Fibroblast of upper back skin (primary cell): ENCODE measurements at places on chromosomes 11 and 22.

GRCh38 chr11:30411383-30411782 lies 88.5 kb downstream of the ARL14EP start:
- no peak for DNase-seq

DNA sequence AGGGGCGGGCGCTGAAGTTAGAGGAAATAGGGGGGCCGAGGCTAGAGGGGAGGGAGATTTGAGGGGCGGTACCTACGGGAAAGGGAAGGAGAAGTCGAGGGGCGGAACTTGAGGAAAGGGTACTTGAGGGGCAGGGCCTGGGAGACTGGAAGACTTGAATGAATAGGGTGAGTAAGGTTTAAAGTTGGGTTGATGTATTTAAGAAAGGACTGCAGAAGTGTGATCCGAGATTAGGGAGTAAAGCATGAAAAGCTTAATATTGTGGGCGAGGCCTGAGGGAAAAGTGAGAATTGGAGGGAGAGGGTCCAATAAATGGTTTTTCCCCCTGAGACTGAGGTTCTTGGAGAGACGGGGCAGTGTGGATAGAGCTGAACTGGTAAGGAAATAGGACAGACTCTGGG lies 723 bp downstream of the HSCB start:
- DNase-seq: no peak

- peak; percentile 46 for DNase-seq
Measured at GRCh38 chr22:28978158-28978557, 83.5 kb downstream of the C22orf31 start.

DNA sequence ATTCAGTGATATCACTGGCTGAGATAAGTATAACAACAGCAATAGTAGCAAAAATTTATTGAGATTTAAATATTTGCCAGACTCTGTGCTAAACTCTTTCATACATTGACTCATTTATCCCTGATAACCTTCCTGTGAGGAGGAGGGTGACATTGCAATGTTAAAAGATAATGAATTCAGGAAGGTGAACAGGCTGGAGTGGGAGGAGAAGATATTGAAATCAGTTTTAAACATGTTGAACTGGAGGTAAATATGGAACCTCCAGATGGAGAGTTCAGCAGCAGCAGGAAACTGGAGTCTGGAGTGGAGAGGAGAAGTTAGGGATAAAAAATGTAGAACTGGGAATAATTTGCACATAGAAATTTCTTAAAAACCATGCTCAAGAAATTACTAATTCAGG lies 142.0 kb upstream of the FAT3 start:
- no peak for DNase-seq

- DNase-seq: peak; percentile 19
Measured at GRCh38 chr11:124970925-124971324, 16.9 kb downstream of the CCDC15 start.

DNA sequence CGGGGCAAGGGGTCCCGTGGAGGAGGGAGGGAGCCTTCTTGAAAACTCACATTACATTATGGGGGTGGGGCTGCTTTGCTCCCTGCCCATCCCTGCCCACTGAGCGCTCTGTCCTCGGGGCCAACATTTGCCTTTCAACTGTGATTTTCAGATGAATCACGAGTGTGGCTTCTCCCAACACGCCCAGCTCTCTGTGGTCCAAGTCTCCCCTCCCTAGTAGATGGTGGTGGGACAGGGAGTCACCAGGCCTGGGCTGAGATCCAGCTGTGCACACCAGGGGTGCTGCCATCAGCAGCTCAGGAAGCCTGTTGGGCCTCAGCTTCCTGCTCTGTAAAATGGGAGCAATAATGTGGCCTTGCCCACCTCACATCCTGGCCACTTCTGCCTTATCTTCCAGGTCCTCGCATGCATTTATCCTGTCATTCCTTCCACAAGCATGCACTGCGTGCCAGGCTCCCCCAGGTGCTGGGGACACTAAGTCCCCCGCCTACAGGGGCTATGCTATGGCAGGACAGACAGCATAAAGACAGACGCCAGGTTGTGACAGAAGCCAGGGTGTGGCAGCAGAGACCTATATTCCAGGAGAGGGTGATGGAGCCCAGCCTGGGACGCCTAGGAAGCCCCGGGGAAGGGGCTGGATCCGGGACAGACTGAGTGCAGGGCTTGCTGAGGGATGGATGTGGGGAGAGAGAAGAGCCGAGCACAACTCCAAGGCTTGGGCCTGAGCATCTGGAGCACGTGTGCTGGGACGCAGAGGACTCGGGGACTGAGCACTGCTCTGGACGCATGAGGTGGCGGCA lies 30.5 kb downstream of the NFAM1 start:
- no peak for DNase-seq

DNA sequence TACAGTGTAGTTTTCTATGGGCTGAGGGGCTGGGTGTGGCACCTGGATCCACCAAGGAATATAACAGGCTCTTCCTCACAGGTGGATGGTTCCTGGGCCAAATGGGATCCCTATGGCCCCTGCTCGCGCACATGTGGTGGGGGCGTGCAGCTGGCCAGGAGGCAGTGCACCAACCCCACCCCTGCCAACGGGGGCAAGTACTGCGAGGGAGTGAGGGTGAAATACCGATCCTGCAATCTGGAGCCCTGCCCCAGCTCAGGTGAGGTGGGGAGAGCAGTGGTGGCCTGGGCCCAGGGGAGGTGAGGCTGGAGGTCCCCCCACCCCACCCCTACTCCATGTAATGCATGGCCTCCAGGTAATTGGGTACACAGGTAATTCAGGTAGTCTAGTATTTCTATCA lies 20.7 kb downstream of the ADAMTS15 start:
- DNase-seq: no peak

GRCh38 chr11:78995171-78995570 lies 420.5 kb upstream of the NARS2 start:
- no peak for DNase-seq

DNA sequence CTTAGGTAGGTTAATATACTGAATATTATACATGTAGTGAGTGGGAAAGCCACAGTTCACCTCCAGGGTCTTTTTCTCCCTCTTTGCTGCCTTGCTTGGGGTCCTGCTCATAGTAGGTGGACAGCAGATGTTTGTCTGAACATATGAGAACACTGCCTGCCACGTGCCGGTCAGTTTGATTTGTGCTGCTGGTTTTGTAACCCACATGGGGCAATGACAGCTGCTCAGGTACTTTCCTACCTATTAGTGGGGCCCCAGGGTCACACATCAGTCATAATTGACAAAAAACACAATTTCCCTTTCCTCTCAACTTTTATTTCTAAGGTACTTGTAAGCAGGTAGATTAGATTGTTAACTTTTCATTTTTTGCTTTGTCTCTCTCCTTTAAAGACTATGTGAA lies 43.8 kb downstream of the BMAL1 start:
- no peak for DNase-seq

DNA sequence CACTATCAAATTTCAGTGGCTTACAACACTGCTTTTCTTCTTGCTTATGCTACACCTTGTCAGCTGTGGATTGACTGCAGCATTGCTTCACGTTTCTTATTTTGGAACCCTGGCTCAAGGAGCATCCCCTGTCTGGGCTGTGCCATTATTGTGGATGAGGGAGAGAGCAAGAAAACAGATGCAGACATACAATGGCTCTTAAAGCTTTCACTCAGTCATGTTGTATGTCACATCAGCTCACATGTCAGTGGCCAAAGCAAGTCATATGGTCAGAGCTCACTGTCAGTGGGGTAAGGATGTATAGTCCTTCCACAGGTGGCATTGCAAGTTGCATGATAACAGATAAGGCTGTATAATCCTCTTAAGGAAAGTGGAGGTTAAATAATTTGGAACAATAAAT lies 10.0 kb downstream of the ARHGEF12 start:
- DNase-seq: no peak

- DNase-seq: no peak
Measured at GRCh38 chr22:24417200-24417599, 10.2 kb upstream of the ADORA2A start.

DNA sequence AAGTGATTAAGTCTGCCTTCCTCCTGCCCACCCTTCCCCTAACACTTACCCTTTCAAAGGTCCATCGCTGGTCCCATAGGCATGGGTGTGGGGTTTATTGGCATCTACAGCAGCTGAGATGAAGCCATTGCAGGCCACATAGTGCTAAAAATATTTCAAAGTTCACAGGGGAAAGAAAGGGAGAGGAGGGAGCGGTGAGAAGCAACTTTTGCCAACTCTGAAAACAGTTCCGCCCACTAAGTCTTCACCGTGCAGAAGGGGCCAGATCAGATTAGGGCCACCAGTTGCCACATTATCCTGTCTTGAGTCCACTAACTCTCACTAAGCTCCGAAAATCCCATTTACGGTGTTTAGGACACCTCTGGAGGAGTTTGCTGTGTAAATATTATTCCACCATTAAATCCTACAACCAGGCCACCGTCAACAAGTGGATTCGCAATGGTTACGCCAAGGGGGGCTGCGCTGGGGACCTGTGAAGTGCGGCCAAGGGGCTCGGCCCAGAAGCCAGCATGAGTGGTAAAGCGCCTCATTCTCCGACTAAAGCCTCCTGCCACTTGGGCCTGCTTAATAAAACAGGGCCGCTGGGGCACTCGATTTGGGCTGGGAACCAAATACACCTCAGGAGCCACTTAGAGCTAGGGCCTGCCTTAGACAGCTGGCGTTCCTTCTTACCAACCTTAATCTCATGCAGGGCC lies 534.9 kb downstream of the MIAT start:
- DNase-seq: peak; percentile 60

- no peak for DNase-seq
Measured at GRCh38 chr11:60175860-60176275, 7.0 kb downstream of the MS4A6A start.

DNA sequence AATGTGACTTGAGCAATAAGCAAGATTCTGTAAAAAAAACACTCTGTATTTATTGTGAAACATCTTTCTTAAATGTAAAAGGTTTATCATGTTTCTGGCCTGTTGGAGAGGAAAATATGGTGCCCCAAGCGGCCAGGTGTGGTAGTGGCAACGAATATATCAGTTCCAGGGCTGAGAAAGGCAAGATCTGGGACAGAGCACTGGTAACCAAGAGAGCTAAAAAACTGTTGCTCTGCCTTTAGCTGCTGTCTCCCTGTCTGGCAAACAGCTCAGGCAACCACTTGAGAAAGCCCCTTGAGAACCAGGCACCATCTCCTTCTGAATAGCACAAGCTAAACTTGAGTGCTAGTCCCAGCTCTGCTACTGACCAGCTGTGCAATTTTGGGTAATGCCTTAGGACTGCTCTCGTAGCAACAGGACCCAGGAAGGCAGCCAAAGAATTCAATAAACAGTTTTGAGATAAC lies 129.9 kb downstream of the KCNC1 start:
- DNase-seq: no peak

DNA sequence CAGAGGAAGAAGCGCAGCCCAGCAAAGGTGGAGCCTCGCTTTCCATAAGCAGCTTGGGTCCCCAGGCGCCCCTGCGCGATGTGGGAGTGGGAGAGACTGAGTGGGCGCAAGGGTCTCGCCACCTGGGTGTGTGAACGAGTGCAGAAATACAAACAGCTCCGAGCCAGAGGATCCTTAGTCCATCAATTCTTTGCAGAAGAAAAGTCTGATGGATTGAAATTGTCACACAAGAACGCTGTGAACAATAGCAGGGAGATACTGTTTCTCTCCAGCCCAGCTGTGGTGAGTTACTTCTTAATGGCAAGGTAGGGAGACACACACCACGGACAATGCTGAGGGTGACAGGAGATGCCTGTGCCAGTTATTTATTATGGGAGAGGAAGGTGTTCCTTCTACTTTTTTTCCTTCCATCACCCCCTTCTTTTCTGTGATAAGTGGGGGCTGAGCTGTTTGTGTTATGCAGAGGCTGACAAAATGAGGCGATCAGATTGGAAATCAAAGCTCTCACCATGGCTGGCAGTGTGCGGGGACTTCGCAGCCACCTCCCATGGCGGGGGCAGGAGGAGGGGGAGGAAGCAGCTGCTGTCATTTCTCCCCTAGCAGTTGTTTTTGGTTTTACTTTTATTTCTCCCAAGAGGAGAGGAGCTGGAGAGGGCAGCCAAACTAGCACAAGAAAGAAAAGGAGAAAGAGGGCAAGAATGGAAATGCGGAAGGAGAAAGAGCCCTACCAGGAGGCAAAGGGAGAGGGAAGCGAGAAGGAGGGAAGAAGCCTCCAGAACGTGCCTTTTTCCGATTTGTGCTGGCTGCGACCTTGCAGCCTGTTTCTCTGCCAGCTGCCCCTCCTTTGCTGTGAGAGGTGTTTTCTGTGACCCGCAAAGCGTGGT lies 755.8 kb downstream of the NTM start:
- DNase-seq: peak; percentile 32

DNA sequence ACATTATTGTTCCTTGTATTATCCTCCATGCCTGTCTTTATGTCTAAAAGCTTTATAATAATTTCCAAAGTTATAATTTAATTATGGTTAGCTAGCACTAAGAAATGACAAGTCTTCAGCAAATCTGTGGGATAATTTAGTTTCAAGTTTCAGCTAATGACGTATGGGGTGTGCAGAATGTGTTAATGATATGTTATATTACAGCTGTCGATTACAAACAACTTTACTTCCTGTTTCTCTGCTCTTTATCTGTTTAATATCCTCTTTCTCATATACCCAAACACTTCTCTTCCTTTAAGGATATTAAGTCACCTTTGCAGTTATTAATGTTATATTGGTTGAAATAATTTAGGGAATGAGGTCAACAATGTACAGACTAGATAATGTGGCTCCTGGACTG lies 161.8 kb downstream of the CASP12 start:
- no peak for DNase-seq

DNA sequence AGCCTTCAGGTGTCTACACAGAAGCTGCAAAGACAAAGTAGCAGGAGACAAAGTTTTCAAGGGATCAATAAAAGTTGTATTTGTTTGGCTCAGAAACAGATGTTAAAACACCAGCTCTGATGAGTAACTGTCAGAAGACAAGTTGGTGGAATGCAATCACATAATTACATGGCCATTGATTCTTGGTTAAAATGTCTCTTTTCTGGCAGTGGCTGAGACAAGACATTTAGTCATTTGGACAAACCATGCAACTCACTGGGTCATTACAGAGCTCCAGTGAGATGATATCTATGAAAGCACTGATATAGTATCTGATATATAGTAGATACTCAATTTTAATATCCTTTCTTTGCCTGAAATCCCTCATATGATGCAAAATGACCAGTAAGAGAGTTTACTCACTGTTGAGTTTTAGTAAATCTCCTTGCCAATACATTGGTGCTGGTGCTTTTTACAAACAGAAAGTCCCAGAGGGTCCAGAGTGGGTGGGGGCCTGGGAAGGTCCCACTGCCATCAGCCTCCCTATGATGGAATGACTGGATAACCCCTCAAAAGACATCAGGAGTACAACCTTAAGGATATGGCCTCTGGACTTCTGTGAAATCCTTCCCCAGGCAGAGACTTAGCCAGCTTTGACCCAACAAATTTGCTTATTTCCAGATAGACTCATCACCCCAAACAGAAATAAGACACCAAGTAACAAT lies 95.0 kb downstream of the SLC1A2 start:
- DNase-seq: no peak

- DNase-seq: peak; percentile 77
Measured at GRCh38 chr11:75547617-75548058, 14.4 kb upstream of the SERPINH1 start.
